ENCODE measurements at places on chromosomes 4 and X. TPM values are rescaled to one million over a fixed set of nuclear protein-coding genes. Genes with fewer than 3 reads are reported as not detected.

DNA sequence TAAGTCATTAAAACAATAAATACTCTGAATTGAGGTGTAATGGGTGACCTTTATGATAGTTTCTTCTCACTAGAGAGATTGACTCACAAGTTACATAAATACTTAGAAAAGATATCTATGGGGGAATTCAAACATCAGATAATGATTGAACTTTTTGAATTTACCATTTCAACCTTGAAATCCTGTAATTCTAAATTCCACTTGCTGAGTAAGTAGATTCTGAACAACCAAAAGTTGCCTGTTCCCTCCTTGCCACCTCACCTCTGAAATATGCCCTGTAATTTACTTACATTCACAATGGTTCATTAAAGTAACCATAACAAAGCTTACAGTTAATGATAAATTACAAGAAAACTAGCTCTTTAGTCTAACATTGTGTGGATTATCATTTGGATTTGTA, 43.3 kb upstream of the SLC39A8 start:
- DNase-seq = no peak

Gene PHOX2B
- total RNA-seq = not detected

DNA sequence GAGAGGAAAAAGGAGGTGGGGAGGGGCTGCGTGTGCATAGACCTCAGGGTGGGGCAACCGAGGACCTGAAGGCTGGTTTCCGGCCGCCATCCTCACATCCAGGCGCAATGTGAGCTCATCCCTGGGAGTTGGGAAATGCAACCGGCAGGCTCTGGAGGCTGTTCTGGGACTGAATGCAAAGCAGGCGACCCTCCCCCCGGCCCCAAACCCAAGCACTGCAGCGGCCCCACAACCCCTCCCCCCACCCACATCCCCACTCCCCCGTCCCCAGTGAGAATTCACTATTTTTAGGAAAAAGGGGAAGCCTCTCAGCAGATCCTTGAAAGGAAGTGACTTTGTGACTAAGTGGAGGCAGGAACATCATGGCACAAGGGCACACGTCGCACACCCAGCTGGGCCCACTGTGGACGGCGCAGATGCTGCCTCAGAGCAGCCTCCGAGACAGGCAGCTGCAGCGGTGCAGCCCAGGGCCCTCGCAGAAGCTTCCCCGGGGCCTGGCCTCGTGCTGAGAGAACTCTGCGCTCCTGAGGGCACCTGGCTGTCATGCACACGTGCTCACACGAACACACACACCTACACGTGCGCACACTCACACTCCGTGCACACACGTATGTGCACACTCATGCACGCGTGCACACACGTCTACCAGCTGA, 1.3 kb upstream of the PDE6B start:
- no peak for DNase-seq

DNA sequence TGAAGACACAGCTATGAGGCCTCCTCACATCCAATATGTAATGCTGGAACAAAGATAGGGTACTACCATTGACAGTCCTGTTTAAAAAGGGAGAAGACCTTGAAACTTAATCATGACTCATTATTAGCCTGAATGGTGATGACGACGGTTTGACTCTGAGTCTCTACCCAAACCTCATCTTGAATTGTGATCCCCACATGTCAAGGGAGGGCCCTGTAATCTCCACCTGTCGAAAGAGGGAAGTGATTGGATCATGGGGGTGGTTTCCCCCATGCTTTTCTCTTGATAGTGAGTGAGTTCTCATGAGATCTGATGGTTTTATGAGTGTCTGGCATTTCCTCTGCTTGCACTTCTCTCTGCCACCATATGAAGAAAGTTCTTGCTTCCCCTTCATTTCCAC, 395.3 kb upstream of the CPEB2 start:
- DNase-seq = no peak

- no peak for DNase-seq
Observed at GRCh38 chr4:105797225-105797624, 88.6 kb downstream of the GSTCD start.
